ENCODE measurements at places on chromosomes 2 and 18. TPM values are rescaled to one million over a fixed set of nuclear protein-coding genes. Genes with fewer than 3 reads are reported as not detected.

IL18RAP gene
- total RNA-seq = not detected

FZD7 gene
- 24.8 TPM for total RNA-seq

GRB14 gene
- total RNA-seq = 10.4 TPM

CD8B2 gene
- not detected for total RNA-seq

PSD4 gene
- 1.4 TPM for total RNA-seq

RNF138 gene
- total RNA-seq = 22.0 TPM

HOXD4 gene
- 4.6 TPM for total RNA-seq

DUSP28 gene
- total RNA-seq = 2.4 TPM

CIB4 gene
- not detected for total RNA-seq

FOXI3 gene
- not detected for total RNA-seq

Measured in smooth muscle cell of the pulmonary artery (primary cell).